ENCODE measurements at places on chromosomes 5 and 9.

GRCh38 chr9:16154521-16155078 lies 601.8 kb downstream of the CCDC171 start:
- peak; percentile 42 for DNase-seq

- no peak for DNase-seq
Observed at GRCh38 chr9:131276891-131277286, 579 bp upstream of the FAM78A start.

GRCh38 chr5:154995679-154996078 lies 17.9 kb upstream of the KIF4B start:
- DNase-seq = no peak

- DNase-seq = no peak
Observed at GRCh38 chr9:116149844-116150243, 3.7 kb upstream of the PAPPA start.

GRCh38 chr9:120410925-120411501 lies 169.0 kb downstream of the CDK5RAP2 start:
- DNase-seq = no peak

- no peak for DNase-seq
Observed at GRCh38 chr5:115386657-115387056, 90.2 kb upstream of the CCDC112 start.

GRCh38 chr5:122400938-122401337 lies 88.9 kb downstream of the SNCAIP start:
- peak; percentile 74 for DNase-seq

GRCh38 chr5:154893381-154893780 lies 35.0 kb downstream of the CNOT8 start:
- DNase-seq = no peak

GRCh38 chr5:65738305-65738704 lies 16.3 kb downstream of the NLN start:
- no peak for DNase-seq

DNA sequence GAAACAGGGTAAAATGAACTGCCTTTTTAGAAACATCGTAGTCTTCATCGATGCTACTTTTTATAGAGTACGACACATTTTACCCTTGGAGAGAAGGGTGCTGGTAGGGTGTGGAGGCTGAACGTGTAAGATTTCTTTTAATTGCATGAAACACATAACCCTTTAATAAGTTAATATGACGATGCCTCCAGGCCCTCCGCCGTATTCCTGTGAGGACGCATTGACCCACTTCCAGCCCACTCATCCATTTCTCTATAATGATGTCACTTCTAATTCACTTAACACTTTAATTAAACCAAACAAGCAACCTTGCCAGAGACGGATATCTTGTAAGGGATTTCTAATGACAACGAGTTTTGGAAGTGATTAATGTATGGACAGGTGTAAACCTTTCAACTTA lies 158.7 kb downstream of the IRX2 start:
- no peak for DNase-seq

DNA sequence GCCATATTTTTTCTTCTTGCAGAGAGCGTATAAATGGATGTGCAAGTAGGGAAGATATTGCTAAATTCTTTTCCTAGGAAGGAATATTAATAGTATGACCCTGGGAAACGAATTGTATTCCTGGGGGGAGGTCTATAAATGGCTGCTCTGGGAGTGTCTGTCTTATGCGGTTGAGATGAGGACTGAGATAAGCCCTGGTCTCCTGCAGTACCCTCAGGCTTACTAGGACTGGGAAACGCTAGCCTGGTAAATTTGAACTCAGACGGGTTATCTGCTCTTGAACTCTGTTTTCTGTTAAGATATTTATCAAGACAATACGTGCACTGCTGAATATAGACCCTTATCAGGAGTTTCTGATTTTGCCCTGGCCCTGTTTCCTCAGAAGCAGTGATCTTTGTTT lies 1126.4 kb upstream of the C9orf72 start:
- no peak for DNase-seq

GRCh38 chr5:160231783-160232342 lies 2.6 kb downstream of the FABP6 start:
- DNase-seq = no peak

GRCh38 chr5:91306497-91306896 lies 76.6 kb downstream of the ARRDC3 start:
- DNase-seq = no peak

DNA sequence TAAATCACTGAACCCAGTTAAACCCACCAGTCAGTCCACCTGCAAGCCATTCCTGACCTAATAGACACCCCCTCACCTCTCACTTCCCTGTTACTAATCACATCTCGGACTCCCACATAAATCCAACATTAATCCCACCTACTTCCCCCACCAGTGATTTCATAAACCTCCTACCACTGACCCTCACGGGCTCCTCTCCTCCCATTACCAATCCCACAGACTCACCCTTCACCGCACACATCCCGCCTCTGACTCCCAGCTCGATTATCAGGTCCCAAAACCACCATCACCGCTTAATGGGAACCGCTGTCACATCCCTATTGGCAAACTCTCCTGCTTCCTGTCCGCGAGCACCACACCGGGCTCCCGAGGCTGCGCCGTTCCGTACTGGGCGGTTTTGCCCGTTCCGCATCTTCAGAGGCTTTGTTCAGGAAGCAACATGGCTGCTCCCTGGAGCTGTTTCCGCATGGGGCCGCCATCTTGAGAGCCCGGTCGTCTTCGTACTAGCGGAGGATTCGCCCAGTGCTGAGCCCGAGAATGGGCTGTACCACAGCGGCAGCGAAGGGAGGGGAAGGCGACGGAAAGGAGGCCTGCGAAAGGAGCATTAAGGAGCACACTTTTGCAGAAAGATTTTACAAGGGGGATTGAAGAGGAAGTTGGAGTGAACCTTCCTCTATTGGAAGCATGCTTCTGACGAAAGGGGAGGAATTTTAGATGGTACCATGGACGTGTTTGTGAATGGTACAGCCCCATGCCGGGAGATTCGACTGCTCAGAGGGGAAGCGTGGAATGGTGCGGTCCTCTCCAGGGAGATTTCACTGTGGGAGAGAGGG lies at the start of gene ZNF300:
ZNF300 (minus strand) TSS at position 502 of the 833 bp plus-strand sequence. CDS start 1,825 bp downstream, outside the sequence.
- peak; percentile 85 for DNase-seq

DNA sequence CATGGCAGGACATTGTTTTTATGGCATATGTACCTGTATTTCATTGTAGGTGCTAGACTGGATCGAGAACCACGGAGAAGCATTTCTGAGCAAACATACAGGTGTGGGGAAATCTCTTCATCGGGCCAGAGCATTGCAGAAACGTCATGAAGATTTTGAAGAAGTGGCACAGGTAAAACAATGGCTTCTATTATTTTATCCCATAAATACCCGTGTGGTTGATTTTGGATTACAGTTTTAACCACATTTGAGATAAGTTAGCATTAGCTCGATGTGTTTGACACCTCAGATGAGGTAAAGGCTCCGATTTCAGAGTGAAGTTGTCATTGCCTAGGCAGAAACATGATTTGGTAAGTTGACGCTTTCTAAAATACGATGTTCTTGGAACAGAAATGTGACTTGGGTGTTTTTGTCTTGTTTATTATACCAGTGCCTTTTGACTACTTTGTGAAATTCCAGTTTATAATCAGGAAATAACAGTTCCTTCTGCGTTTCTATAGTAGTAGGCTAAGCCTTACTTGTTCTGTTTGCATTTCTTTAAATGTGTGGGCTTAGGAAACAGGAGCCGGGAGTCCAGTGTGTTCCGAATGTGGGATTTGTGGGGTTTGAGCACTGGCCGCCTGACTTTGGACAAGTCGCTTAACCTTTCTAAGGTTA lies 187.7 kb downstream of the TRIO start:
- DNase-seq = no peak

- no peak for DNase-seq
Observed at GRCh38 chr9:72675586-72675985, 154.2 kb downstream of the TMC1 start.

DNA sequence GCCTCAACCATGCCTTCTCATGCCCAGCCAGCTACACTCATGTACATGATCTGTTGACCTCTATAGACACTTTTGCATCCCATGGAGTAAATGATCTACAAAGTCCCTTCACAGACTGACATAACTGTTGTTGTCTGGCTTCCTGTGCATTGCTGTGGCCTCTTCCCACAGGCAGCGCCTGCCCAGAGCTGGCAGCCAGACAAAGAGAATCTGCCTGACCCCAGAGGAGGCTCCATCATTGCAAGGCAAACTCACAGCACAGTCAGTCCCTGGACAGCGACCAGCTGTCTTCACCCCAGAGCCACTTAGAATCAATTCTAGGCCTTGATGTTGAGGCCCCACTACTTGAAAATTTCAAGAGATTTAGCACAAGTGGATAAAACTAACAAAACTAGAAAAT lies 65.5 kb downstream of the INSYN2B start:
- DNase-seq = peak; percentile 12

DNA sequence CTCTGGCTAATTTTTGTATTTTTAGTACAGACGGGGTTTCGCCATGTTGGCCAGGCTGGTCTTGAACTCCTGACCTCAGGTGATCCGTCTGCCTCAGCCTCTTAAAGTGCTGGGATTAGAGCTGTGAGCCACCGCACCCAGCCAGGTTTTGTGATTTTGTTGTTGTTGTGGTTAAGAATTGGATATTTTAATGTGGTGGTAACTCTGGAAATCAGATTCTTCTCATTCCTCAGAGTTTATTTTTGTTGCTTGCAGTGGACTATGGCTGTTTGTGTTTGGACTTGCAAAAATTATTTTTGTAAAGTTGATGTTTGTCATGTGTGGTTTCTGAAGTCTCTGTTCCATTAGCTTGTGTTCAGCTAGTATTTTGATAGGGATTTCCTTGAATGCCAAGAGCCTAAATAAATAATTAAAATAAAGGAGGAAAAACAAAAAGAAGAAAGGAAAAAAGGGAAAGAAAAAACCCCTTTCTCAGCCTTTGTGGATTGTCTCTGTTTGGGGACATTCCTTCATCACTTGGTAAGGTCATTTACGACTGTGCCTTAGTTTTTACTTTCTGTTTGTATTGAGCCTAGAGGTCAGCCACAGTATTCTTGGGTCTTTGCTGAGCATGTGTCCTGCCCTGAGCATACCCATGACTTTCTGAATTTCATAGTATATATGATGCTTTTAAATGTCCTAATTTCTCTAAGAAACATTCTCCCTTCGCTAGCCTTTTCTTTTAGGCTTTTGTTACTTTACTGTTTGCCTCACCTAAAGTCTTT lies 37.3 kb downstream of the PBX3 start:
- DNase-seq = no peak

- DNase-seq = no peak
Observed at GRCh38 chr5:2996248-2996647, 244.8 kb upstream of the IRX2 start.

- DNase-seq = no peak
Observed at GRCh38 chr9:14962193-14962882, 52.1 kb upstream of the FREM1 start.

DNA sequence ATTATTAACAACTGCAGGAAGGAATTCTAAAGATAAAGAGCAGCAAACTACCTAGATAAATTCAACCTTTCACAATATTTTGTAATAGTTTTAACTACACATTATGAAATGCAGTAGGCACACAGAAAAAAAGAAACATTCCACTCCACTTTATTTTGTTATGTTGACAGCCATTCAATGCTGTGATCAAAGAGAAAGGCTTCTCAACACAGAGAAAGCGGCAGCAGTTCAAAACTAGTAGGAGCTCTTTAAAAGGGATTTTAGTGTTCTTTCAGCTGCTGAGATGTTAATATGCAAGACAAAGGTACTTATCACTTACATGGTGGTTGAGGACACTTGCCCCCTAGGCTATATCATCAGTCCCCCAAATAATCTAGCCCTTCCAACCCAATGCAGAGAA lies 11.6 kb downstream of the CEMIP2 start:
- no peak for DNase-seq

DNA sequence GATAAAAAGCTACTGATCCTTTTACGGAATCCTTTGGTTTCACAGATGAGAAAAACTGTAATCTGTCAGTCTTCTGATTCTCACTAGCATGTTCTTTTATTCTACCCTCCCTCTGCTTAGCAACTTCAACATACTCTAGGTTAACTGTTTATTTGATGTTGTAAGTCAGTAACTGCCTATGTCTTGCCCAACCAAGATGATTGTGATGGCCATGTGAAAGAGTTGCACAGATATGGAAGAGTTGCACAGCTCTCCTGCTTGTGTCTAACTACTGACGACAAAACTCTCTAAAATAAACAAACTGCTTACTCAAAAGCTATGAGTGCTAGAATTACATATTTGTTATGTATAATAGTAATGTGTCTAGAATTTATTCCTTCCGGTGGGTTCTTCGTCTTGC lies 227.3 kb upstream of the DAB2 start:
- DNase-seq = no peak

DNA sequence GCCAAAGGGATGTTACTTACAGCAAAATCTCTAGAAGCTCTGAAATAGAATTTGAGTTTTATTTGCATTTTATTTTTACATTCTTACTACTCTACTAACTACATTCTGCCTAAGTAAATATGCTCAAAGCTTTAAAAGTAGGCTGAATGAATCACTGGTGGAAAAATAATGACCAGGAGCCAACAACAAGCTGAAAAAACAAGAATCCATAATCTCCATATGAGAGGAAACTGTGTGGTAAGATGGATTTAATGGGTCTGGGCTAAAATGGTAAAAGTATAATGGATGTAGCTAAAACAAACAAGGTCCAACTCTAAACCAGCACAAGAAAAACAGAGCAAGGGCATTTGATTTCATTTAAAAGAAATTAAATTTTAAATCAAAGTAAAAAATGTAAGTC lies 525.8 kb upstream of the FTMT start:
- DNase-seq = no peak

GRCh38 chr5:179836225-179837019 lies 15.7 kb downstream of the SQSTM1 start:
- no peak for DNase-seq

- DNase-seq = no peak
Observed at GRCh38 chr9:116596646-116597045, 90.5 kb upstream of the TRIM32 start.

GRCh38 chr9:124298646-124299235 lies 41.0 kb downstream of the NEK6 start:
- DNase-seq = no peak

GRCh38 chr5:87582149-87582548 lies 169.4 kb upstream of the CCNH start:
- DNase-seq = no peak
